Upper lobe of left lung (tissue), 6 donors: ENCODE measurements at places on chromosomes 2 and 18. TPM values are rescaled to one million over a fixed set of nuclear protein-coding genes. Genes with fewer than 3 reads are reported as not detected.

The SPC25 gene
- total RNA-seq = 1.3 TPM

The MFSD2B gene
- 0.76 TPM for total RNA-seq

The PLEK gene
- total RNA-seq = 34.9 TPM

The PLA2R1 gene
- 7.3 TPM for total RNA-seq

The COL5A2 gene
- 25.0 TPM for total RNA-seq

The SERPINB5 gene
- total RNA-seq = 0.98 TPM

The SRSF7 gene
- total RNA-seq = 260 TPM

DNA sequence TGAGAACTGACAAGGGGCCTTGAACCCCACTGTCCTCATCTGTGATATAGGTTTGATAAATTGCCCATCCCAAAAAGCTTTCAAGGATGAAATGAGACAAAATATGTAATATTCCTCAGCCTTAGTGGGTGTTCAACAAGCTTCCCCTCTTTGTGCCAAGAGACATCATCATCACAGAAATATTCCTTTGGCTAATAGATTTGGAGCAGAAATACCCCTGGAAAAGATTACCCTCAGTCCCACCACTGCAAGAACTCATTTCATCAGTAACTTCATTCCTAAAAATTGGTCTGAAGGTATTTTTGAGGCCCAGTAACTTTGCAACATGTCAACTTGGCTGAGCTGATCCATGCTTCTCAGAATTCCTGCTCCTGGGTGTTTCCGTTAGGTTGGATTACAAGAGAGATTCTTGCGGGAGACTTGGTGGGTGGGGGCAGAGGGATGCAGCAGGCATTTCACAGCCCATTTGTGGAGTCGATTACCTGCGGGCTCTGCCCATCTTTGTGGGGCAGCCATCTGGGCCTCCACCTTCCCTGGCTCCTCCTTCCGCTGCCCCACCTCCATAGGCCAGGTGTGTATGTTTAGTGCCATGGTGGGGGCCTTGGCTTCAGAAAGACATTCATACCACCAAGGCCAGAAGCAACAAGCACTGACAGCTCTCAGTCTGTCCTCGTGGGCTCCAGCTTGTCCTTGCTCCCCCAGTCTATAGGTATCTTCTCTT lies 263.9 kb downstream of the GLI2 start:
- DNase-seq = no peak

DNA sequence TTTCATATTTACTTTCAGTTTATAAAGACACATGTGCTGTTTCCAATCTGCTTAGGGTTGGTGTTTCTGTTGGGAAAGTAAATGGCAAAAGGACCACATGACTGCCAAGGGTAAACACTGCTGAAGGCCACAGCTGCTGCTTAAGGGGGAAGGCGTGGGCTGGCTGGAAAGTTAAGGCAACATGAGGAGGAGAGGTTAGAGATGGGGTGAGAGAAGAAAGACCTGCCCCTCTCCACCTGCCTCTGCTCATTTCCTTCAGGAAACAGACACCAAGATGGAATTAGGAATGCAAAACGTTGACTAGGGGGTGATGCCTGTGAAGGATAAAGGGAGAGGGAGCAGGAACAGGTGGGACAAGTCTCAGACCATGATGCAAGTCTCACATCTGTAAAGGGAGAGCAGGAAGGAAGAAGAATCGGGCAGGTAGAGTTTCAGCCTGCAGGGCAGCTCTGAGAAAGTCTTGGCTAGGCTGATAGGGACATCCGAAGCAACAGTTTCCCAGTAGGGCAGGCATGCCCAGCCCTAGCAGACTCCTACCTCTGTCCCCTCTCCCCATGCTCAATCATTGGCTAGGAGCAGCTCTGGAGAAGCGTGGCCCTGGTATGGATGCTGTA lies 86.0 kb downstream of the CDC42EP3 start:
- DNase-seq = no peak

DNA sequence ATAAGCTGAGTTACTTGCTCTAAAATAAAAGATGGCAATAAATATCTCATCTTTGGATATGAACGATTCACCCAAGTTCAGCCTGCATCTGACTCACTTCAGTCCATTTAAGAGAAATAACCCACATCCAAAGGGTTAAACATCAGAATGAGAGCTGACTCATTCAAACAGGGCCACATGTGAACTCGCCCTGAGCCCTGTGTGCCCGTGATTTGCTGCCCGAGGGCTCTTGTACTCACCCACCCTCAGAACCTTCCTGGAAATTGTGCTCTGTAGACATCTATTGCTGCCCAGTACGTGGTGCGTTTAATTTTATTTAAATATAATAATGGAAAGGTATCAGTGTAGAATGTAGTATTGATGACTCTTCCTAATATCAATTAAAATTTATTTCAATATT lies 66.9 kb upstream of the RBM44 start:
- no peak for DNase-seq

- no peak for DNase-seq
Measured at GRCh38 chr18:26867471-26867870, 2.0 kb upstream of the AQP4 start.

GRCh38 chr2:11553661-11554398 lies 20.0 kb downstream of the GREB1 start:
- DNase-seq = no peak

DNA sequence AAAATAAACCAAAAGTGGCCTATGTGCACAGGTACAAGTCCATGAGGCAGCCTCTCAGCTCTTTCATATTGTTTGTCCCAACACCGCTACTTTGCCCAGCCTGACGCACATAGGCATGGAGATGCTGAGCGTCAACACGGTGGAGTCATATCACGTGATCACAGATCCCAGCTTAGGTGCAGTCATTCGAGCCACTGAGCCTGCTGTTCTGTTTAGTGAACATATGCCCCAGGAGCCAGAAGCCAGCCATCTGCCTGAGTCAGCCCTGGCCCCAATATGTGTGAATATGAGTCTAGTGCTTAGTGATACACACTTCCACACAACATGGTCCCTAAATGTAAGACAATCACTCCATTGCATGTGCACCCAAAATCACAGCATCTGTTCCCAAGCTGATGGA lies 88.2 kb upstream of the LCLAT1 start:
- DNase-seq = no peak

- DNase-seq = no peak
Measured at GRCh38 chr18:7931763-7932162, 364.6 kb downstream of the PTPRM start.

GRCh38 chr2:212021947-212022346 lies 516.7 kb downstream of the ERBB4 start:
- no peak for DNase-seq

GRCh38 chr2:151632993-151633565 lies 101.2 kb downstream of the NEB start:
- no peak for DNase-seq

GRCh38 chr18:8368512-8369217 lies 240.6 kb upstream of the RAB12 start:
- no peak for DNase-seq

DNA sequence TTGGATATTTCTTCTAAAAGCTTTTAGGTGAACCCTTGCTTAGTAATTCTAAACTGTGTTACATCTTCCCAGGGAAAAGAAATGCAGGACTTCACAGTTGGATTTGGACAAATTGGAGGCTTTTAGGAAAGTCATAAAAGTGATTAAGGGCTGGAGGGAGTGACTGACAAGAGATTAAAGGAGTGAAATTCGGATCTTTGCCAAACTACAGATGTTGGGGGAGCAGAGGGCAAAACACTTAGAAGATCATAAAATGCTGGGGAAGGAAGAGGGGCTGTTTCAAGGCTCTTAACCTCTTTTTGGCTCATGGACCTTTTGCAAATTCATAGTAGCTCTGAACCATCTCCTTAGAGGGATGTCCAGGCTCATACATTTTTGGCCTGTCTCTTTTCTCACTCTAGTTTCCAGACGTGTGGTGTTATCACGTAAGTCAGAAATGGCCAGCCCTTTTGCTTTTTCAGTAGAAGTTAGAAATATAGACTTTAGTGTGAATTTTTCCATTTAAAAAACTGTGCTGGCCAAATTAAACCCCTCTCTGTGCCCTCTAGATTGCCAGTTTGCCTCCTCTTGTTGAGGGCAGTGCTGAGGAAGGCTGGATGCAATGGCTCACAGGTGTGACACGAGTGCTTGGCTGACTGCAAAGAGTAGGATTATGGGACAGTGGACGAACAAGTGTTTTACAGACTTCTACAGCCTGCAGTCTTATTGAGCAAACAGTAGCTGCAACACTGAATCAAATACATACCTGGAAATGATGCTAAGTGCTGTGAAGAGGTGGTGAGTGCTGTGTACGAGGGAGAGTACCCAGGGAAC lies 109.9 kb downstream of the LYPD6B start:
- DNase-seq = no peak

- DNase-seq = no peak
Measured at GRCh38 chr2:130891966-130892365, 55.3 kb downstream of the ARHGEF4 start.

DNA sequence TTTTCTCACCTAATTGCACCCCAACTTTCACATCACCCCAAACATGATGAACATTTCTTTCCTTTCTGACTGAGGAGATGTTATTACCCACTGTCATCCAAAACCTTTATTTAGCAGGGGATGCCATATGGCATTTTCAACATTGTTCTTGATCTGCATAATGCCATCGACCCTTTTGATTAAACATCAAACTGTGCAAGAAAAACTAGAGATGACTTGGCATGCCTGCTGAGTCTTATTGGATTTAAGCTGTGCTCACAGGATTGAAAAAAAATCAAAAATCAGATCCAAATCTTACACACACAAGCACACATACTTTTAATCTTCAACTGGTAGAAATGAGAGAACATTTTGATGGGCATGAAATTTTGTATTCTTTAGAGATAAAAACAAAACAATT lies 536.0 kb downstream of the TMX3 start:
- DNase-seq = no peak

GRCh38 chr18:31512203-31512764 lies 14.3 kb downstream of the DSG2 start:
- DNase-seq = no peak

- peak; percentile 85 for DNase-seq
Measured at GRCh38 chr2:219002395-219003266, 9.4 kb upstream of the CRYBA2 start.
